ENCODE measurements at places on chromosomes 7 and 10.

DNA sequence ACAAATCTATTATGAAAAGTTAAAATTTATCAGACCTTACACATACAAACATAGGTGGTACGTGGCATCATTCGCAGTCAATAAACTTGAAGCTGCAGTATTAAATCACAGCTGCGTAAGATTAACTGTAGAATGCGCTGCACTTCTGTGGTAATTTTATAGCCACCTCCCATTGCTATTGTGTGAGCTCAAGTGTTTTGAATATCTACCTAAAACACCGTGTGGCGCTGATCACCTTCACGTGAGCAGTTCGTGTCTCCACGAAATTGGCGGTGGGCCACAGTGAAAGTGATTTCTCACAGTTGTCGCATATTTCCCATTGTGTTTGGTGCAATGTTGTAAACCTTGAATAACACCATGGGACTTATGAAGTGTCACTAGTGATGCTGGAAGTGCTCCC lies 102.8 kb downstream of the PLPP4 start:
- DNase-seq: no peak

DNA sequence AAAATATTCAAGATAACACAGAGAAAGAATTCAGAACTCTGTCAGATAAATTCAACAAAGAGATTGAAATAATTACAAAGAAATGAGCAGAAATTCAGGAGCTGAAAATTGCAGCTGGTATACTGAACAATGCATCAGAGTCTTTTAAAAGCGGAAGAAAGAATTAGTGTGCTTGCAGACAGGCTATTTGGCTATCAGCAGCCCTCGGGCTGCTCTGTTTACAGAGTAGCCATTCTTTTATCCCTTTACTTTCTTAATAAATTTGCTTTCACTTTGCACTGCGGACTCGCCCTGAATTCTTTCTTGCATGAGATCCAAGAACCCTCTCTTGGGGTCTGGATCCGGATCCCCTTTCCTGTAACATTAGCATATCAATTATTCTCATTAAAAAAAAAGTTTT lies 1040.0 kb downstream of the SORCS3 start:
- DNase-seq: no peak

GRCh38 chr10:109982812-109983211 lies 25.0 kb upstream of the ADD3 start:
- DNase-seq: no peak

- no peak for DNase-seq
Observed at GRCh38 chr10:46523119-46523961, 33.1 kb downstream of the GPRIN2 start.

DNA sequence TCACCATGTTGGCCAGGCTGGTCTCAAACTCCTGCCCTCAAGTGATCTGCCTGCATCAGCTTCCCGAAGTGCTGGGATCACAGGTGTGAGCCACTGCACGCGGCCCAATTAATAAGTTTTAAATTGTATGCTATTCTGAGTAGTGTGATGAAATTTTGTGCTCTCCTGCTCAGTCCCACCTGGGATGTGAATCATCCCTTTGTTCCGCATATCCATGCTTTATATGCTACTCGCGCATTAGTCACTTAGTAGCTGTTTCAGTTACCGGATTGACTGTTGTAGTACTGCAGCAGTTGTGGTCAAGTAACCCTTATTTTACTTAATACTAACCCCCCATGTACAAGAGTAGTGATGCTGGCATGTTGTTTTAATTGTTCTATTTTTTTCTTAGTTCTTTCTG lies 47.3 kb upstream of the OIT3 start:
- DNase-seq: no peak

DNA sequence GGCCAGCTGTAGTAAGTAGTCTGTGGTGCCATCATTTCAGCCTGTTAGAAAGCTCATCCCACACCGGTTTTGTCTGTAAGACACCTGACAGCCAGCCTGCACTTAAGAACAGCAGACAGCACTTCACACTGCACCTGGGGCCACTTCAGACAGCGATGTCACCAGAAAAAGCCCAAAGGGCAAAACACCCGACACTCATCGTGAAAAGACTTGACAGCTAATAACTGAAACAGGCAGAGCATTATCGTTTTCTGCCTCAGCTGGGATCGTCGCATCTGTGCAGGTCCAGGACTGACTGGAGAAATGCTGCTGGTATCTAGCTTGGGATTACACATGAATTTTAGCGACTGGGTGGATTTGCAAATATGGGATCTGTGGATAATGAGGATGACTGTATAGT lies 16.8 kb upstream of the LAT2 start:
- no peak for DNase-seq

DNA sequence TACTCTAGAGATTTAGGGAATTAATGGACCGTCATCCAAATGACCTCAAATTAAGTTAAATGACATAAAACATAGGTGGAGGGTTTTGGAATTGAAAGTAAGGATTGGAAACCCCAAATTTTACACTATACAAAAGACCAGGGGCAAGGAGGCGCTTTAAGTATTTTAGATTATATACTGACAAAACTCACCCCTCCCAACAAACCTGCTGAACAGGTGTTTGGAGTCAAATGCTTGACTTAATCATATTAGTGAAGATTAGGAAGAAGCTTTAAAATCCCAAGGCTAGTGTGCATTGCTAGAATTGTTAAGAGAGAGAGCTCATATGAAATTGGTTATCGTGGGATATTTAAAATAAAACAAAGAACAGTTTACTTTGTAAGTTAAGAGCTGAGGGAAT lies at the start of gene GNGT1:
Gene GNGT1 (plus strand): TSS at position 301 of the 400 bp plus-strand sequence. CDS start 180 bp downstream, outside the sequence.
- DNase-seq: no peak

- DNase-seq: no peak
Observed at GRCh38 chr10:93198401-93199131, 124.9 kb downstream of the CYP26A1 start.

DNA sequence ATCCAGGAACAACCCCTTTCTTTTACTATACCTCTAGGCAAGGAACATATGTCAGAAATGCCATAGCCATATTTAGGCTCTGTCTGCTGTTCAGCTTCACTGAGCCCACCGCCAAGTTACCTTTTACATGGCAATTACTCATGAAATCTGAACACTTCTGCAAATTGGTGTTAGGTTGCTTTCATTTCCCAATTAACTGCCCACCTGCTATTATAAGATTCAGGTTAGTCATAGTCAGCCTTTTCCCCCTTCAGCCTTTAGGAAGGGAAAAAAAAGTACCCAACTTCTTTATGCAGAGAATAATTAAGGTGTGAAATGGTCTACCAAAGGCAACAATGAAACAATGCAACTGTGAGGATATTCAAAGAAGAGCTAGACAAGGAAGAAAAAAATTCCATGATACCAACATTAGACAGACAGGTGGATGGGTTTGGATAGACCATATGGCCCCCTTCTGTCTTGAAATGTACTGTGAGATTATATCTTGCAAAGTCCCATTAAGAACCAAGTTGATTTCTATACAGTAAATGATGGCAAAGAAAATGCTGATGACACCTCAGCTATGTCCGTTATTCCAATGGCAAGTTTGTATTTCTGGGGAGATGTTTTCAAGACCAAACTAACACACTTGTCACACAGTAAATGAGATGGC lies 442.1 kb upstream of the NRP1 start:
- DNase-seq: no peak

GRCh38 chr7:76315364-76315763 lies 12.9 kb downstream of the HSPB1 start:
- DNase-seq: no peak

- DNase-seq: no peak
Observed at GRCh38 chr10:12463459-12463838, 114.1 kb downstream of the CAMK1D start.

DNA sequence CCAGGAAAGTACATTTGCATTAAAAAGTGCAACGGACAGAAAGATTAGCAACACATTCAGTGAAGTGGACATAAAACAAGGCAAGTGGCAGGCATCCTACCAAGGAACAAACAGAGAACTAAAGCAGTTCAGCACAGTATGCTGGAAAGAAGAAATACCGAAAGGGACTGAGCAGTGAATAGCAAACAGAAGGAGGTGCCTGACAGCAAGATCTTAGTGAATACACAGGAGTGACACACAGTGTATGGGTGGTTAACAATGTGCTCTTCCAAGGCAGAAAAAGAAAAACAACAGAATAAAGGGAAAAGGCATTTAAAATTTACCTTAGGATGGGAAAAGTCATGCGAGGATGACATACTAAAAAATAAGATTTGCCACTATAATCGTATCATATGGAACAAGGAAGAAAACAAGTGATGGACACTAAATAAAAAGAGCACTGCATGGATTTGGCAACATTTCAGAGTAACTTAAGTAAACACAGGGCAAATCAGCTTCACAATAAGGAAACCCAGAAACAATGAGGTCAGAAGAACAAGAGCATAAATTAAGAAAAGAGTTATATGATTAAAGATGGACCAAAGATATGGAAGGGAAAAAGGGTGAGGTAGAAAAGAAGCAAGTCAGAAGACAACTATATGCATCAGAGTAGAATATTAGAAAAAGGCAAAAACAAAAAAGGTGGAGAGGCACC lies 29.5 kb downstream of the MEST start:
- DNase-seq: no peak

- DNase-seq: no peak
Observed at GRCh38 chr7:54544527-54545240, 2.5 kb downstream of the VSTM2A start.

GRCh38 chr7:41046221-41046761 lies 656.6 kb downstream of the INHBA start:
- no peak for DNase-seq

DNA sequence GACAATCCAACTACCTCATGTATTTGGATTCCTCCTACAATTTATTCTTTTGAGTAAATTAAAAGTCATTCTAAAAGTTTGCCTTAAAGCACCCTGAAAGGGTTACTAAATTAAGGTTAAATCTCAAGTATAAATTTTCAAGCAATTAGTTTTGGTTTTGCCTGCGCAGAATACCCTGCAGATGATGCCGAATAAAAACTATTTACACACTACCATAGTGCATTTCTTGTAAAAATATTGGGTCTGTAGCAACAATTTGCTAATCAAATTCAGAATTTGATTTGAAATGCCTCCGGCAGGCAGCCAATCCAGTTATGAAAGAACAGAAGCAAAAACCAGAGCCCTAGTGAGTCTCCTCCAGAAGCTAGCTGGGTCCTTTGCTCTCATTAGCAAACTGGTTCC lies 122.2 kb downstream of the TWIST1 start:
- DNase-seq: no peak

DNA sequence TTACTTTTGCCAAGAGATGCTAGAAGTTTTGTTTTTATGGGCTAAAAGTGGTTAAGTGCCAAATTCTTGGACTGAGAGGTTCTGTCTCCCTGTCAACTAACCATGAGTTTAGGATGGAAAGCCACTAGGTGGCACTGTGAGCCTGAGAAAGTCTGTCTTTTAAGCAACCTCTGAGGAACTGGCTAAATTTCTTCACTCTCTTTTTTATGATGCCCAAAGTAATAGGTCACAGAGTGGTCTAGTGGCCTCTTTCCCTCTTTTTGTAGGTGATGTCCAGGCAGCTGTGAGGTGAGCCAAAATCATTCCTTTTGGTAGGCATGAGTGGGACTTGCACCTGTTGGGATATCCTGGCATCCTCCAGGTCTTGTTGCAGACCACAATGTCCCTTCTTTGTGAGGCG lies 56.8 kb downstream of the SND1 start:
- DNase-seq: peak; percentile 67

DNA sequence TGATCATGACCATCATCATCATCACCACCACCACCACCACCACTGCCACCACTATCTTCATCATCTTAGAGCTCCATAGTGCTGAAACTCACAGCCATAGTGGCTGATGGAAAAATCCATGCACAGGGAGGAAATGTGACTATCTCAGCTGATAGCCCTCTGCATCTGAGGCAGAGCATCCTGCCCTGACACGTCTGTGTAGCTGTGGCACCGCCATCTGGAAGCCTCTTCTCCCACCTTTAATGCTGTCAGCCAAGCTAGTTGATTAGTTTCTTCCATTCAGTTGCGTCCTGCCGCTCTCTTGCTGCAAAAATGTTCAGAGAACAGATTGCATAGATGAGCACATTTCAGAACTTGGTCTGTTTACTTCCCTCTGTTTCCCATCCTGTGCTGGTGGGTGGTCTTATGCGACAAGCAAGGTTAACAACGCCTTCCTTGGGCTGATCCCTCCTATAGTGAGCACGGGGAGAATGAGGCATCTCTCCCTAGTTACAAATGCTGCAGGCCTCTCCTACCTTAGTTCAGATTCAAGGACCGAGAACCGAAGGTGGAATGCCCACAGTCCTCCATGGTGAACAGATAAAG lies 478.6 kb downstream of the PLXNA4 start:
- DNase-seq: no peak

DNA sequence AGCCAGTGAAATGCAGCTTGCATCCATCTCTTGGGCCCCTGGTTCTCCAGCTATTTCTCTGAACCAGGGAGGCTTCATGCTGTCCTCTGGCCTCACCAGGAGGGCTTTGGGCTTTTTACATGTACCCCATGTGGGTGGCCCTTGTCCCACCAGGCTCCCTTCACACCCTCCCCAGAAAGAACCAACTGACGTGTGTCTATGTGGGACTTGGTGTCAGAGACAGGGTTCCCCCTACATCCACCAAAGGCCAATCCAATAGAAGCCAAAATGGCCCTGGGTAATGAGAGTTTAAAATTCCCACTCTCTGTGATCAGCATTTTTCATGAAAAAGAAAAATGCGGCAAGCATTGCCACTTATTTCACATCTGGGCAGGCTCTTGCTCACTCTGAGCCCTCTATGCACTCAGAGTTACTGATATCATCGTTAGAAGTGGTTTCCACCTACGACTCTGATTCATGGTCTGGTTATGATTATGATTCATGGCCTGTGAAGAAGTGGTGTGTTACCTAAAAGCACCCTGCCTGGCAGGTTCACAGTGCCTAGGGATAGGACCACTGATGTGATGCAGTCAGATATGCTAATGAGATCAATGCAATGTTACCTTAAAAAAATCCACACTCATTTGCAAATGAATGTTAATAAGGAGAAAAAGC lies 133.5 kb downstream of the BUB3 start:
- DNase-seq: peak; percentile 53

DNA sequence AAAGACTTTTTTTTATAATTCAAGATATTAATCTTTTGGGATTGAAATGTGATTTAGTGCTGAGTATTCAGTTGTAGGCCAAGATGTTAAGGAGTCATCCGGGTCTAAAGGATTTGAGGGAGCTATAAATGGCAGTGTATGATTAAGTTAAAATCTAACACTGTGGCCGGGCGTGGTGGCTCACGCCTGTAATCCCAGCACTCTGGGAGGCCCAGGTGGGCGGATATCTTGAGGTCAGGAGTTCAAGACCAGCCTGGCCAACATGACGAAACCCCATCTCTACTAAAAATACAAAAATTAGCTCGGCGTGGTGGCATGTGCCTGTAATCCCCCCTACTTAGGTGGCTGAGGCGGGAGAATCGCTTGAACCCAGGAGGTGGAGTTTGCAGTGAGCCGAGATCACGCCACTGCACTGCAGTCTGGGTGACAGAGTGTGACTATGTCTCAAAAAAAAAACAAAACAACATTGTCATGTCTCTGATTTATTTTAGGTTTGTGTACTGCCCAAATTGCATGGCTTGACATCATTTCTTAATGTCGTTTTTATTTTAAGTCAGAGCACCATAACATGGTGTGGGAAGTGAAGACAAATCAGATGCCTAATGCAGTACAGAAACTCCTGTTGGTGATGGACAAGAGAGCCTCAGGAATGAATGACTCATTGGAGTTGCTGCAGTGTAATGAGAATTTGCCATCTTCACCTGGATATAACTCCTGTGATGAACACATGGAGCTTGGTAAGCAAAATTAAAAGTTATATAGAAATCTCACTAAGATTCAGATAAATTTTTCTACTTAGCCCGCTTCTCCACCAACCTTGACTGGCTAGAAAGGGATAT lies 10.7 kb downstream of the HBP1 start:
- no peak for DNase-seq

GRCh38 chr10:45249978-45250693 lies 65.3 kb downstream of the OR13A1 start:
- no peak for DNase-seq

Measured in T-helper 1 cell (primary cell).